ENCODE measurements at places on chromosomes 7 and 10.

DNA sequence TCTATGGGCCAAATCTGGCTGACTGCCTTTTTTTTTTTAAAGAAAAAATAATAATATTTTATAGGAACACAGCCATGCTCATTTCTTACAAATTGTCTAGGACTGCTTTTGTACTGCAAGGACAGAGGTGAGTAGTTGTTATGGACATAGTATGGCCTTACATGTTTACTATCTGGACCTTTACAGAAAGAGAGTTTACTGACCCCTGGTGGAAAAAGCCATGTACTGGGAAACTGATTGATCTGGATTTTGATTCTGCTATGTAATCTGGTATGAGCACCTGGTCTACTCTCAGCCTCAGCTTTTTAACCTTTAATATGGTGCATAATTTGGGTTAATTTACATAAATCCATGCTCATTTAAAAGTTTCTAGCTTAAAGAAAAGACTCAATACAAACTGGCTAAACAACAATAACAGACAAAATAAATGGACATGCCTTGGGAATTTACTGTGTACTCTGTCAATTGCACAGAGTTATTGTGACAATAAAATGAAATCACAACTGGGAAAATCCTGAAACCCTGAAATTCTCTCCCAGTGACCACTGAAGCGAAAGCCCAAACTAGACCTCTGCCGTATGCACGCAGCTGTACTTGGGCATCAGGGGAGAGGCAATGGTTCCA is 260.7 kb downstream of the BMPER start:
- peak; percentile 50 for DNase-seq

DNA sequence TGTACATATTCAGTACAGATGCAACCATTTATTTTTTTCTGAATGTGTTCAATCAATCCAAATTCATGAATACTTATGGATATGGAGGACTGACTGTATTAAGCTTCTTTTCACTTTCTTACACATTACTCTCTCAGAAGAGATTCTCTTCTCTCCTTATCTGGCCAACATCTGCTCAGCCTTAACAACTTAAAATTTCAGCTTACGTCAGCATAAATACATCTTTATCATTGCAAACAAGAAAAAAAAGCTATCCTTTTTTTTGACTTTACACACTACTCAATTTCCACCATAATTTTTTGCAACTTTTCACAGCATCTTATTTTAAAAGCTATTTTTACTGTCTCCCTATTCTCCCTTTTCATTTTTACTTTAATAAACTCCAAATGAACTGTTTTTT is 80.9 kb upstream of the POT1 start:
- no peak for DNase-seq

DNA sequence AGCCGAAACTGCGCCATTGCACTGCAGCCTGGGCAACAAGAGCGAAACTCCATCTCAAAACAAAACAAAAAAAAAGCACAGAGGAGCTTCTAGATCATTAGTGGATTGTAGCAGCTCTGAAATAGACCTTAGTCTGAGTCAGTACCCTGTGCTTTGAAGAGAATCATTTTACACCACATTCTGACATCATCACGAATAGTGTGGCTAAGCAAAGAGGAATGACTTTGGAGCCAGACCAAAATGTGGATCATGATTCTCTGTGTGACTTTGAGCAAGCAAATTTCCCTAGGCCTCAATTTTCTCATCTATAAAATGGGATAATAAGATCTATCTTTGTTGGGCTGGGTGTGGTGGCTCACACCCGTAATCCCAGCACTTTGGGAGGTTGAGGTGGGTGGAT is 618.9 kb downstream of the CALN1 start:
- DNase-seq, result peak; percentile 26

- DNase-seq, result peak; percentile 53
These were observed 29.3 kb downstream of the SLC39A12 start for GRCh38 chr10:17980846-17981565.

DNA sequence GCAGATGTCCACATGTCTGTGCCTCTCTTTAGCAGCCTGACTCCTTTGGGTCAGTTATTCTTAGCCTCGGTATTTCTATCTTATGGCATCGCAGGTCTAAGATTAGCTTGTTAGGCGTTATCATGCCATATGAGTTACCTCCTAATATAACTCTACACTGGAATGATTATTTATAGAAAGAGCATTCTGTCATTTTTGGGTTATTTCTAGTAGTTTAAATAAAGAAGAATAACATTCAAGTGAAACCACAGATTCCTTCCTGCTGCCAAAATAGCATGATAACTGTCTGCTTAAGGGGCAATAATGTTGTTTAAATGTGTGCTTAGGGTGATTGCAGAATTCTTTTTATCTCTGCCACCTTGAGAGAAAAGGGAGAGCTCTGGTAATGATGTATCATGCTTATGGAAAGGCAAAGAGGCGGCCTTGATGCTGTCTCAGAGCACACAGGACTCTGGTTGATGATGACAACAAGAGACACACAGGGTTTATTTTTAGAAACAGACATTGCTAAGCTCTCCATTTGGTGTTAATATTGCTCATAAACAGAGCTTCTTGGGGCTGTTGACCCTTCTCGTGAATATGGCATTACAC is 10.4 kb downstream of the HDAC9 start:
- peak; percentile 60 for DNase-seq

- DNase-seq, result no peak
These were observed 26.9 kb upstream of the SLC29A4 start for GRCh38 chr7:5255832-5256231.

- no peak for DNase-seq
These were observed 11.3 kb upstream of the CTBP2 start for GRCh38 chr10:125171402-125172306.

GRCh38 chr7:28687537-28687936 is 270.6 kb downstream of the TRIL start:
- no peak for DNase-seq

GRCh38 chr10:241451-241850 is 106.2 kb downstream of the ZMYND11 start:
- no peak for DNase-seq

DNA sequence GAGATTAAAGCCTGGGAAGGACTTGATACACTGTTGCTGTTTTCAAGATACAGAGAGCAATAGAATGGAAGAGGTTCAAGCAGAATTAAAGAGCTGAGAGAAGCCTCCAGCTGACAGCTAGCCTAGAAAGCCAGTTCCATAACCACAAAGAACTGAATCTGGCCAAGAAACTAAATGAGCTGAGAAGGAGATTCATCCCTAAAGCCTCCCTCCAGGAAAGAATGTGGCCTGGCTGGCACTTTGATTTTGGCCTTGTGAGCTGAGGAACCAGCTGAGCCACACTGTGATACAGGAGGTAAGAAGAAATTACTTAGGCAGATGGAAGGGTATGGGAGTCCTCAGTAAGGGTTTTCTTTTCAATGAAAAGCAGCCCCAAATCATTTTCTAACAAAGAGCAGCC is 324.1 kb downstream of the PHF14 start:
- no peak for DNase-seq

DNA sequence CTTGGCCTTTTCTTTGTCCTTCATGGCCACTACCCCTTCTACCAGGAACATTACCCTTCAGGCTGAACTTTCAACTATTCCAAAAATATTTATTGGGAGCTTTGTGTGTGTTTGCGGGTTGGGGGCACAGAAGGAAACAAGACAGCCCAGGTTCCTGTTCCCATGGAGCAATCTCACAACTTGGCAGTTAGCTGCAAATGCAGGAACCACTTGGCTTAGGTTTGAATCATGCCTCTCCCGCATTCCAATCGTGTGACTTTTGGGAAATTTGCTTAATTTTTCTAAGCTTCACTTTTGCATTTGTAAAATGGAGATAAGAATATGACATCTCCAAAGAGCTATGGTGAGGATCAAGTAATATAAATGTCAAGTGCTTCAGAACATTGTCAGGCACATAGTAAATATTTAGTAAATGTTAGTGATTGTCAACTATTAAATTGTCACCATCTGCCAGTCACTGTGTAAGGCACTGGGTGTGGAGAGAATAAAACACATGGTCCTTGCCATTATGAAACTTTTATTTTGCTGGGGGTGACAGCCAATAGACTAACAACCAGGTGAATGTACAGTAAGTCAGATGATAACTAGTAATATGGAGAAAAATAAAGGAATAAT is 277.1 kb downstream of the SNX13 start:
- DNase-seq, result peak; percentile 82
